ENCODE measurements at places on chromosomes 4 and X.

GRCh38 chr4:84681486-84682274 lies 98.8 kb downstream of the CDS1 start:
- DNase-seq = peak; percentile 87

DNA sequence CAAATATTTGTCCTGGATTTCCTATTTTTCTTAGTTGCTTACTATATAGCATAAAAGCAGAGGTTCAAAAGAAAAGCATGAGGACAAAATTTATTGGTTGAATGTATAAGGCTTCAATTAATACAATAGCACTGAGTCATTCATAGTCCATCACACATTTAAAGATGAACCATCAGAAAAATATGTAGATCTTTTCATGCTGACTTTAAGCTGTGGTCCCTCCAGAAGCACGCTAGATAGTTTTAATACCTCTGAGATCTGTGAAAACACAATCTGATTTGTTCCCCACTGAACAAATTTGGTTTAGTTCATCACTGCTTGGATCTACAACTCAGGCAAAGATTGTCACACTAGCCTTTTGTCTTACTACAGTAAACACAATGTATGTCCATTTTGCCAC lies 377.2 kb upstream of the ANXA10 start:
- peak; percentile 26 for DNase-seq

- DNase-seq = no peak
Observed at GRCh38 chr4:2390784-2391421, 27.5 kb downstream of the ZFYVE28 start.

- no peak for DNase-seq
Observed at GRCh38 chr4:23706972-23707651, 182.7 kb downstream of the PPARGC1A start.

GRCh38 chr4:182492423-182492822 lies 249.2 kb downstream of the TENM3 start:
- DNase-seq = peak; percentile 81

- DNase-seq = peak; percentile 58
Observed at GRCh38 chr4:74364652-74365491, at the start of gene EREG. TSS of gene EREG (plus strand) at chr4:74365145. CDS start at chr4:74365309, 164 bp downstream.

- DNase-seq = peak; percentile 62
Observed at GRCh38 chr4:86549163-86549788, 44.8 kb upstream of the PTPN13 start.

DNA sequence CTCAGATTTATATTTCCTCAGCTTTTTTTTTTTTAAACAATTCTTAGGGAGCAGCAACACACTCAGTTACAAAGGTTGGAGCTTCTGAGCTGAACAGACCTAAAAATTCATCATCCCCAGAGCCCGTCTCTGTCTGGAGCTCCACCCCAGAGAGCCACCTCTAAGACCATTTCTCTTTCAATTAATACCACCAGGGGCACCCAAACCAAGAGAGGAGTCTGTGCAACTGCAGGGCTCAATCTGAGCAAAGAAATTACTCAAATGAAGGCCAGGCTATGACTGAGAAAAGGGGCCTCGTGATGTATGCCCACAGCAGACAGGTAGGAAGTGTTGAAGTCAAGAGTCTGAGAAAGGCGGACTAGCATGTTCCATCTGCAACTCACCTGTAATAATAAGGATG lies 95.5 kb downstream of the C4orf51 start:
- no peak for DNase-seq

GRCh38 chr4:967113-968104 lies 6.0 kb downstream of the DGKQ start:
- DNase-seq = peak; percentile 53

- no peak for DNase-seq
Observed at GRCh38 chr4:3075652-3075981, 1.1 kb downstream of the HTT start.

DNA sequence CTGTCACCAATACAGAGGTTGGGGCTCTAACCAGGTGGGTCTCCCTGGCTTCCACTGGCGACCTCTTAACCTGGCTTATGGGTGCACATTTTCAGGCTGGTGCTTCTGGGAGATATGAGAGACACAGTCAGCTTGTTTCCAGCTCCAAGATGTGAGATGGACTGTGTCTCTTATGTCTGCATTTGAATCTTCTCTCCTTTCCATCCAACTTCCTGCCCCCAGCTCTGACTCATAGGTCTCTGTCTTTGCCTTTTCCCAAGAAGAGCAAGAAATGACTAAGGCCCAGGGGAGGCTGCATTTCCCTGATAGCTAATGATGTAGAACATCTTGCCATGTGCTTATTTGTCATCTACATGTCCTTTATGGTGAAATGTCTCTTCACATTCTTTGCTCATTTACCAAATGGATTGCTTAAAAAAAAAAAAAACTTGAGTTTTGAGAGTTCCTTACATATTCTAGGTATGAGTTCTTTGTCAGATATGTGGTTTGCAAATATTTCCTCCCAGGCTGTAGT lies 3.2 kb upstream of the UXT start:
- peak; percentile 94 for DNase-seq

- peak; percentile 35 for DNase-seq
Observed at GRCh38 chrX:66634272-66634671, 4.6 kb downstream of the EDA2R start.
